ENCODE measurements at places on chromosomes 5 and 9. TPM values are rescaled to one million over a fixed set of nuclear protein-coding genes. Genes with fewer than 3 reads are reported as not detected.

Gene SELENOP
- total RNA-seq: 134 TPM

Gene SCAI
- 2.2 TPM for total RNA-seq

Gene PAEP
- 0.77 TPM for total RNA-seq

Gene C5orf52
- not detected for total RNA-seq

Gene GABRP
- not detected for total RNA-seq

Gene FAM153A
- total RNA-seq: not detected

Gene TYRP1
- total RNA-seq: 0.23 TPM

Gene UTP15
- total RNA-seq: 11.4 TPM

Gene FOXD4L5
- 0.94 TPM for total RNA-seq

Gene ERCC8
- 14.6 TPM for total RNA-seq

Gene WWC1
- total RNA-seq: 2.1 TPM

Gene DIPK1B
- total RNA-seq: 5.3 TPM

Gene PRDM9
- not detected for total RNA-seq

Gene ANKRD33B
- 7.4 TPM for total RNA-seq

Gene SLC36A2
- not detected for total RNA-seq

Gene XPA
- total RNA-seq: 4.1 TPM

Data from pericardium fibroblast (primary cell).